ENCODE measurements at places on chromosomes 7 and 10. TPM values are rescaled to one million over a fixed set of nuclear protein-coding genes. Genes with fewer than 3 reads are reported as not detected.
A peak's percentile ranks its signal among the peaks of the same experiment; 100 is the strongest.

THSD7A gene
- total RNA-seq, result 9.3 TPM

GRCh38 chr7:66758950-66759628 is 18.6 kb downstream of the RABGEF1 start:
- H3K27me3 ChIP-seq, result no peaks in the 10 kb centered on the region
- H3K4me3 ChIP-seq, result no peak overlapping the region
- peaks cover 5% of the 10 kb centered on the region for H3K4me1 ChIP-seq
- no peak for DNase-seq
- no peak overlapping the region for H3K27ac ChIP-seq
- H3K36me3 ChIP-seq, result no peaks in the 10 kb centered on the region

- no peaks in the 10 kb centered on the region for H3K36me3 ChIP-seq
- H3K4me3 ChIP-seq, result no peak overlapping the region
- H3K27ac ChIP-seq, result no peak overlapping the region
- H3K27me3 ChIP-seq, result no peaks in the 10 kb centered on the region
These were observed 280.1 kb downstream of the TCF7L2 start for GRCh38 chr10:113230011-113230610.

- H3K27me3 ChIP-seq, result no peaks in the 10 kb centered on the region
- peak overlapping the region; percentile 66 for H3K27ac ChIP-seq
- H3K4me1 ChIP-seq, result peaks cover 14% of the 10 kb centered on the region
- no peak for DNase-seq
- no peak overlapping the region for H3K4me3 ChIP-seq
These were observed 123.2 kb downstream of the NRP1 start for GRCh38 chr10:33211106-33211878.

All from vagina (tissue), 2 donors.